T-helper 2 cell treated with Interferon-gamma antibody and Interleukin-4, amounts not matched to agents 5 μg/mL and 100 μg/mL, for 36 hours (primary cell): ENCODE measurements at places on chromosomes 1 and 21.

GRCh38 chr1:111624382-111624781 lies 4.8 kb downstream of the RAP1A start:
- no peak for DNase-seq

GRCh38 chr1:165823552-165824268 lies 3.7 kb upstream of the UCK2 start:
- no peak for DNase-seq

- DNase-seq = no peak
These were observed 153.0 kb downstream of the KCNJ6 start for GRCh38 chr21:37763298-37763697.

GRCh38 chr1:243406424-243406823 lies 150.6 kb downstream of the SDCCAG8 start:
- DNase-seq = no peak

DNA sequence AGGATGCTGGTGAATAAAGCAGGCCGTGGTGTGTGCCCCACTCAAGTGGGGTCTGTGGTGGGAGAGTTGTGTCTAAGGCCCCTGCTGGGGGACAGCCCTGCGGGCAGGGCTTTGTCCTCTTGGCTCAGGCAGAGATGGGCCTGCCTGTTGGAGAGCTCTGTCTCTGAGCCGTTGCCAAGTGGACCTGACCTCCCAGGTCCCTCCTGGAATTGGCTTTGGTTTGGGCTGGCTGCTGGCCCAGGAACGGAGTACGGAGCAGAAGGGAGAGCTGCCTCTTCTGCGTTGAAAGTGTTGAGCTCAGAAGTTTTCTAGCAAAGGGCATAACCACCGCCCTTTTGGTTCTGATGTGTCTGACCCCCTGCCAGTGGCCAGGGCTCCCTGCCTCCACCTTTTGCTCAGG lies 153.9 kb downstream of the PEX14 start:
- DNase-seq = no peak
